ENCODE measurements at places on chromosomes 13 and 19.

DNA sequence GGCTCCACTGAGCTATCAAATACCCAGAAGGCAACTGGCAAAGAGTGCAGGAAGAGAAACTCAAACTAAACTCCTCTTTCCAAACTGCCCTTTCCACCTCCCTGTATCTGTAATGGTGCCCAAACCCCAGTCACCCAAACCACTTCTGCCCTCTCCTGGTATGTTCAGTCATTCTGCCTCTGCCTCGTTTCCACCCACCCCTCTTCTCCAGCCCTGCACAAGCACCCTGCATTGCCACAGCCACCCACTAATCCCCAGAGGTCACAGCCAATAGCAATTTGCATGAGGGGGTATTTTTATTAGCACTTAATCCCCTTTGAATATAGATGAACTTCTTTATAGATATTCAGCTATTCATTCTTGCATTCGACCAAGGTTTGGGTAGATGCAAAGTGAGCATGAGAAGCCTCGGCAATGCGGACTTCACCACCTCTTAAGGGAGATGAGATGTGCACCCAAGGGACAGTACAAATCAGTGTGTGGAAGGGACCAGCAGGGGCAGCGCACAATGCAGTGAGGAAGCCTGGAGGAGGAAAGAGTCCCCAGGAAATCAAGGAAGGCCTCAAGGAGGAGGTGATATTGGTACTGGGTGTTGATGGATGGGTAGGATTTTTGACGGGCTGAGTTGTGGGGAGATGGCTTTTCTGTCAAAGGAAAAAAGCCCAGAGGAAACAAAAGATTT is 12.4 kb downstream of the TMEM272 start:
- DNase-seq = peak; percentile 40

GRCh38 chr19:16773259-16773658 is 53.6 kb downstream of the NWD1 start:
- DNase-seq = no peak

- no peak for DNase-seq
These were observed 29.0 kb downstream of the FLT3 start for GRCh38 chr13:28071424-28071823.

DNA sequence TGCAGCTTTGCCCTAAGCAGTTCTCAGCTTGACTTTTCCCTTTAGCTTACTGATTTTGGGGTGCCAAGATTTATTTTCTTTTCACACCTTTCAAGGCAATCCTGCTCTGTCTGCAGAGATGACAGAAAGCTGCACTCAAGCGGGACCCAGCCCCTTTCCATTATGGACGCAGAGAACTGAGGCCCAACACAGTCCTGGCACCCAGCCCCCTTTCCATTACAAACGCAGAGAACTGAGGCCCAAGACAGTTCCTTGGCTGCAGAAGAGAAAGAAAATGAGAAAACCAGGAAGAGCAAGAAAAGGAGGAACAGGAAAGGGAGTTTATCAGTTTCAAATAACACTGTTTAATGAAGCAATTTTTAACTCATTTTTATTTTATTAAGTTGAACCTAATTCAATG is 36.8 kb upstream of the ATP11A start:
- no peak for DNase-seq

- no peak for DNase-seq
These were observed 65.6 kb downstream of the MCF2L start for GRCh38 chr13:113034451-113035212.

DNA sequence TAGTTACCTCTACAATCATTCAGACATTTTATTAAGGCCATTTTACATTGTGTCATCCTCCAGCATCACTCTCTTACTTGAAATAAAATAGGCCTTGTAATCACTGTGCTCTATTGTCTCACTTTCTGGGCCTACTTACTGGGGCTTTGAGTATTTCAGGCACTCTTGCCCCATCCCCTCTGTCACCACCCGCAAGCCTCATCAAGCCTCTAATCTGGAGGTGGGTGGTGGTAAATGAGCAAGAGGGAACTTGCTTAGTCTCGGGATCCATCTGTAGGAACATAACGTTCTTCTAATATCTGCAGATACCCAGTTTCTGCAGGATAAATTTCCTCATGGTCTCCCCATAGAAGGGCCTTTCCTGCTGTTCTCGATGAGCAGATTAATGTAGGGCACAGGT is 19.4 kb upstream of the GPR18 start:
- no peak for DNase-seq

GRCh38 chr13:60494296-60494695 is 97.3 kb downstream of the TDRD3 start:
- DNase-seq = no peak

DNA sequence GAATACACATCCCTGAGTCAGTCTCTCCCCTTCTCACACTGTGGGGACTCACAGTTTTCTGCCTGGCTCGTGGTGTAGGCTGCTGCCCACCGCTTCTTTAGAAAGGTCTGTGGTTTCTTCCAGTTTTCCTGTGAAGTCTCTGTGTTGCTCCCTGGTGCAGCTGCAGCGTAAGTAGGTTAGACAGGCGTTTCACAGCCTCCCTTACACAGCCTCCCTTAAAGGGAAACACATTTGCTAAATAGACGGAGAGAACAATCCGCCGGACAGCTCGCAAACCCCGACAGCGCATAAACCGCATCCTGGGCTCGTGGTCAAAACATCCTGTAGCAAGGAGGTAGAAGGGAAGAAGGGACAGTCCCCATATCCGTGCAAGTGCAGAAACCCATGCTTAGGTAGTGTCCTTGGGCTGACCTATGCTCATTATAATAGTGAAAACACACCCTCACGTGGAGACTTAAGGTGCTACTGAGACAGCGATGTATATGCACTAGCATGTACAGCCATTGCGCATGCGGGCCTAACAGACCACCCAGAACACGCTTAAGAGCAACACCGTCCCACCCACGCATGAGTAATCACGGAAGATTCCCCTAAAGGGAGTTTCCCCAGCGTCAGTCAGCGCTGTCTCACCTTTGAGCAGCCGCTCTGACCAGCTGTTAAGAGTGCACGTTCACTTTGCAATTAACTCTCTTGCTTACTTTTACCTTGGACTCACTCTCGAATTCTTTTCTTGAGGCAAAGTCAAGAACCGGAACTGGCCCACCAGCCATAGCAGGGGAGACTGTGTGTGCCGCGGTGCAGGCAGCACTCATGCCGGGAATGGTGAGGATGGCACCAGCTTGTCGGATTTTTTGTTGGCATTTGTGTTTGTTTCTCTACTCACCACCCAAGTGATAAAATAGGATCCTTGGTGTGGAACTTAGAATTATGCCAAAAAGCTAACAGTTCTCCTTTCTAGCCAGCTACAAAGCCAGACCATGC is 16.6 kb downstream of the SIGLEC8 start:
- DNase-seq = peak; percentile 44

- no peak for DNase-seq
These were observed 349.3 kb downstream of the RBM26 start for GRCh38 chr13:79056706-79057105.

DNA sequence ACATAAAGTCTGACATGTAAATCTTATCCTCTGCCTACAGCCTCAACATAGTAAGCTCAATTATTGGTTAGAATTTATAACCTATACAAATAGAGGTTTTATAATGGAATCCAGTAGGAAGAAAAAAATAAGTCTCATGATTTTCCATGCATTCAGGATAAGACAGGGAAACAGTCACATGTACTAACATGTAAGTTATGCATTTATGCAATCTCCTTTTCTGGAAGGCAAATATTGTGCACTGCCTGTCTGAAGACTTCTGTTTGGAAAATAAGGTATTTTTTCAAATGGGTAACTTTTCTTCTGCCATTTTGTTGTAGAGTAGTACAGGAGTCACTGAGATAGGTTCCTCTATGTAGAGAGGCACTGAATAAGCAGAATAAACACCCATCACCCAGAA is 92.7 kb downstream of the NALCN start:
- DNase-seq = no peak

- no peak for DNase-seq
These were observed 12.4 kb downstream of the HNRNPM start for GRCh38 chr19:8457209-8457608.

- DNase-seq = no peak
These were observed 2421.4 kb downstream of the PCDH9 start for GRCh38 chr13:64808704-64809103.

DNA sequence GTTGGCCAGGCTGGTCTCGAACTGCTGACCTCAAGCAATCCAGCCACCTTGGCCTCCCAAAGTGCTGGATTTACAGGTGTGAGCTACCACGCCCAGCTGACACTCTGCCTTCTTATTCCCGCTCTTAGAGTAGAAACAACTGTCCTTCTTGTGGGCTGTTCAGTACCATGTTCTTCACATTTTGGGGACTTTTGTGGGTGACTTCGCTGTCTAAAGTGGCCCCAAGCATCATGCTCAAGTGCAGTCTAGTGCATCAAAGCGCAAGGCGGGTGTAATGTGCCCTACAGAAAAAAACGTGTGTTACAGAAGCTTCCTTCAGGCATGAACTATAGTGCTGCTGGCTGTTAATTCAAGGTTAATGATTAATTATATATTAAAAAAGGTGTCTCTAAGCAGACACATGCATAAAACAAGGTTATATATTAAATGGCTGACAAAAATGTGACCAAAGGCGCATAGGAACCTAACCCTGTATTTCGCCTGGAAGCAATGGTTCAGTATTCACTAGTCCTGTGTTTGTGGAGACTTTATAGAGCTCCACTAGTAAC is 38.3 kb downstream of the ABCC4 start:
- no peak for DNase-seq

DNA sequence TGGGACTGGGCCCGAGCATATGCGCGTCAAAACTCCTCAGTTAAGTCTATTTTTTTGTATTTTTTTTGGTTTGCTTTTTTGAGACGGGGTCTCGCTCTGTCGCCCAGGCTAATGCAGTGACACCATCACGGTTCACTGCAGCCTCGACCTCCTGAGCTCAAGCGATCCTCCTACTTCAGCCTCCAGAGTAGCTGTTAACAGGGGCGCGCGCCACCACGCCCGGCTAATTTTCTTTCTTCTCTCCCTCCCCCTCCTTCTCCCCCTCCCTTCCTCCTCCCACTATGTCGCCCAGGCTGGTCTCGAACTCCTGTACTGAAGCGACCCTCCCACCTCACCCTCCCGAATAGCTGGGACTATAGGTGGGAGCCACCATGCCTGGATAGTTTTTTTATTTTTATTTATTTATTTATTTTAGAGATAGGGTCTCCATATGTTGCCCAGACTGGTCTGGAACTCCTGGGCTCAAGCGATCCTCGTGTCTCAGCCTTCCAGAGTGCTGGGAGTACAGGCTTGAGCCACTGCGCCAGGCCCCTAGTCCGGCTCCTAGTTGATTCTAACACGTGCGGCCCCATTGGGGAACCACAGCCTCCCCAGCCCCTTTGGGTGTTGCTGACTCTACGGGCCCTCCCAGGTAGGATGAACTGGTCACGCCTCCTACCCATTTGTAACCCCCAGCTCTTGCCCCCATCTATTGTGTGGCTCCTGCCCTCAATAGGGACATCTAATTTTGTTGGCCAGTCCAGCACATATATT is 806 bp upstream of the ZNF837 start:
- no peak for DNase-seq

DNA sequence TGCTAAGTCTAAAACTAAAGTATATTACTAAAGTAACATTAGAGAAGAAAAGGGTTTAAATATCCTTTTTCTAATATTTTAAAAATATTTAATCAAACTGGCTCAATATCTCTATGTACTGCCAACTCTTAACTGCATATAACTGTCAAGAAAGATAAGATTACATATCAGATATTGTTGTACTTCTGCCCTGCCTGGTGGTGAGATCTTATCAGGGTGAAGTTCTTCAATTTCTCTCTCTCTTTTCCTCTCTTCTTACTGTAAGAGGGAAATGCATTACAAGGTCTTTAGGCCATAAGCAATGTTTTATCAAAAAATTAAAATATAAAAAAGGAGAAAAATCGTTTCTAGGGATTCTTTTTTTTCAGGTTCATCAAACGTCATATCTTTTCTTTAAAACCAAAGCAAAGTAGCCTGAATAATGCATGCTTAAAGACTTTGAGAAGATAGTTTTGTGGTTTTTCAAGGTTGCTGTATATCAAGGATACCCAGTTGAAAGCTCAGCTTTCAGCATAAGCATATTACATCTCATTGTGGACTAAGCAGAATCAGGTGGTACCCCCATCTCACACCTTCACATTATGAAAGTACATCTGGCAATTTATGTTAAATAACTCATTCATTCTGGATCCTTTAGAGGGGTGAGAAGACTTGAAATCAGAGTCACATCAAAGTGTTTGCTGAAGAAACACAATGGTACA is 1625.7 kb upstream of the SLC10A2 start:
- DNase-seq = no peak

GRCh38 chr13:81988567-81988966 is 1647.6 kb upstream of the SPRY2 start:
- DNase-seq = no peak

- DNase-seq = no peak
These were observed 492 bp upstream of the PGLYRP1 start for GRCh38 chr19:46023311-46023779.

DNA sequence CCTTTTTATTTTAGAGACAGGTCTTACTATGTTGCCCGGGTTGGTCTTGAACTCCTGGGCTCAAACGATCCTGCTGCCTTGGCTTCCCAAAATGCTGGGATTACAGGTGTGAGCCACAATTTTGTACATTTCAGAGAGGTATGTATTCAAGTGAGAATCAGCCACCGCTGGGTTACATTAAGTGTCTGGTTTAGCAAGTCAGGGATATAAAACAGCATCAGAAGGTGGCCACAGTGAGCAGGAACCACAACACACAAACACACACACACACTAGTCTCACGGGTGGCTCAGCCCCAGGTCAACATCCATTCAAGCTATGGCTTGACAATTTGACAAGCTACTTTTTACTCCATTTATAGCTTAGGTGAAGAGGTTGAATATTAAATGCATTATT is 20.2 kb downstream of the KLK5 start:
- no peak for DNase-seq

- DNase-seq = no peak
These were observed 9.9 kb downstream of the PALM3 start for GRCh38 chr19:14051980-14052379.
